ENCODE measurements at places on chromosomes 2 and 18. TPM values are rescaled to one million over a fixed set of nuclear protein-coding genes. Genes with fewer than 3 reads are reported as not detected.

DNA sequence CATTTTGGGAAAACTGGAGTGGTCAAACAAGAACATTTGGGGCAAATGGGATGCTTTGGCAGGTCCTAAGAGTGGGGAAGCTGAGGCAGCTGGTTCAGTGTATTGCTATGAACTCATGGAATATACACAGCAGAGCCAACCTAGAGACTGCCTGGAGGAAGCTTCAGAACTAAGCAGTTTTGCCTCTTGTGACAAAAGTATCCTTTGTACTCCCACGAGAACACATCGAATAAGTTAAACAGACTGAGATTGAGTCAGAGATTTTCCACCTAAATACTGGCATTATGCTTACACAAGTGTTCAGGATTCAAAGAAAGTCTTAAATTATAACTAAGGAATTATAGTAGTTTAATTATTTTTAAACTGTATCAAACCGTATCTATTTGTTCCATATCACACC is 5.2 kb upstream of the ARMC9 start:
- H3K4me1 ChIP-seq = peaks cover 4% of the 10 kb centered on the region
- DNase-seq = no peak
- no peak overlapping the region for H3K27ac ChIP-seq
- no peaks in the 10 kb centered on the region for H3K36me3 ChIP-seq
- no peak overlapping the region for H3K4me3 ChIP-seq

DNA sequence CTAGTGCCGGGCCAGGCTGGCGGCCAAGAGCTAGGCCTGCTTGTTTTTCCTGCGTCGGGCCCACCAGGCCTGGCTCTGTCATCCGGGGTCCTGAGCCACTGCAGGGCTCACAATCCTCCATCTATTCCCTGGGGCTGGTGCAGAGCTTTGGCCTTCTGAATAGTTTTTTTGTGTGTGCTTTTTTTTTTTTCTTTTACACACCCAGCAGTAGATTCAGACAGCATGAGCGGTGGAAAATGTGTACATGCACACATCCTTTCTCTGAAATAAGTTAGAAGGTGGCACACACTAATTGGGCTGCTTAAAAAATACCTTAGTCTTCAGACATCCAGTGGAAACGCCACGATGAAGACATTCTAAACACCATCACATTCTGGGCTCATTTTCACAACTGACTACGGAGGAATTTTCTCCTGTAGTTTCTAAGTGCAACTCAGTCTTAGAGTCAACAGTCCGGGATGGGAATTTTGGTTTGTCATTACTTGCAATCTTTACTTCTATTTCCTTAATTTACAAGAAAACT is 6.1 kb downstream of the ZFP36L2 start:
- no peak for DNase-seq
- peaks cover 62% of the 10 kb centered on the region for H3K4me1 ChIP-seq
- H3K27ac ChIP-seq = peak overlapping the region; percentile 94
- no peaks in the 10 kb centered on the region for H3K36me3 ChIP-seq
- H3K27me3 ChIP-seq = no peaks in the 10 kb centered on the region

GRCh38 chr2:127631541-127631996 is 14.4 kb upstream of the GPR17 start:
- H3K27me3 ChIP-seq = no peaks in the 10 kb centered on the region
- no peak overlapping the region for H3K4me3 ChIP-seq
- no peak overlapping the region for H3K27ac ChIP-seq
- no peaks in the 10 kb centered on the region for H3K36me3 ChIP-seq

The MAP3K19 gene
- not detected for total RNA-seq

- H3K27me3 ChIP-seq = no peaks in the 10 kb centered on the region
- H3K4me1 ChIP-seq = no peaks in the 10 kb centered on the region
- H3K36me3 ChIP-seq = no peaks in the 10 kb centered on the region
- H3K4me3 ChIP-seq = no peak overlapping the region
Observed at GRCh38 chr2:139963863-139964355, 1183.7 kb upstream of the NXPH2 start.

The SLC38A11 gene
- 0.38 TPM for total RNA-seq

The DNER gene
- not detected for total RNA-seq

- H3K4me1 ChIP-seq = no peaks in the 10 kb centered on the region
- H3K36me3 ChIP-seq = no peaks in the 10 kb centered on the region
- no peak overlapping the region for H3K4me3 ChIP-seq
Observed at GRCh38 chr18:25453556-25454269, 101.7 kb upstream of the ZNF521 start.

- no peak overlapping the region for H3K4me3 ChIP-seq
- DNase-seq = no peak
- peaks cover 2% of the 10 kb centered on the region for H3K4me1 ChIP-seq
- H3K27me3 ChIP-seq = peaks cover 72% of the 10 kb centered on the region
Observed at GRCh38 chr2:10075571-10076209, 4.5 kb downstream of the CYS1 start.

GRCh38 chr2:37324786-37325624 is at the start of gene PRKD3:
PRKD3 (minus strand) TSS chr2:37324833; CDS start chr2:37316524, 8,309 bp downstream.
- peaks cover 18% of the 10 kb centered on the region for H3K4me1 ChIP-seq
- H3K4me3 ChIP-seq = peak within 1 kb of the TSS; percentile 71
- no peak for DNase-seq
- H3K27me3 ChIP-seq = no peaks in the 10 kb centered on the region
- peak within 1 kb of the TSS; percentile 70 for H3K27ac ChIP-seq

DNA sequence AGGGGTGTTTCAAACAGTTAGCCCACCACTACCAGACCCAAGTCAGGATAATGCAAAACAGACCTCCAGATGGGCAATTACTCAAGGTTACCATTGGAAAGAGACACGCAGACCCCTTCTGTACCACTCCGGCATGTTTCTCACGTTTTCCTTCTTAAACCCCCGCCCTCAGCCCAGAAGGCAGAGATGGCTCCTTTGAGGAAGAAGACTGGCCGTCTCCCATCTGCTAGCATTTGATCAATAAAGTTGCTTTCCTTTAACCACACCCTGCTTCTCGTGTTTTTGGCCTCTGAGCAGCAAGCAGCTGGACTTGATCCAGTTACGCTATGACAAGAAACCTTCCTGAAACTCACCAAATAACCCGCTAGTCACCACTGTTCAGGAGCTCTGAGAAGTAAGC is 1012.4 kb upstream of the GYPC start:
- no peaks in the 10 kb centered on the region for H3K4me1 ChIP-seq
- DNase-seq = no peak
- no peaks in the 10 kb centered on the region for H3K27me3 ChIP-seq
- H3K27ac ChIP-seq = no peak overlapping the region
- H3K4me3 ChIP-seq = no peak overlapping the region
- H3K36me3 ChIP-seq = no peaks in the 10 kb centered on the region

DNA sequence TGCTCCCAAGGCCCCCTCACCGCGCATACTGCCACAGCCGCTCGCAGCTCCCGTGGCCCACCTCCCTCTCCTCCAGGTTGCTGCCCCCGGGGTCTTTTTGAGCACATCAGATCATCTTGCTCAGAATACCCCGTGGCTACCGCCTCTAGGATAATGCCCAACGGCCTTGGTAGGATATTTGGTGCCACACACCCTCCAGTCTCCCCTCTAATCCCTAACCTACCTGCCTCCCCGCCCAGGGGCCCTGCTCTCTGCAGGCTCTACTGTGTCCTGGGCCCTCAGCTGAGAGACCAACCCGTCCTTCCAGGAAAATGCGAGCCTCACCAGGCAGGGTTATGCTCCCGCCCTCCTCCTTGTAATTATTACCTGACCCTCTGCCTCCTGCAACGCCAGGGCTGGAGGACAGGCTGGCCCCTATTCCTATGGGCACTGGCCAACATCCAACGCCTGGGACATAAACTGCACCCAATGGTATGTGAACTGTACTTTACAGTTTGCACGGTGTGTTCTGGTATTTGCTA is 1.5 kb upstream of the MTCL1 start:
- H3K27me3 ChIP-seq = peaks cover 67% of the 10 kb centered on the region
- no peaks in the 10 kb centered on the region for H3K36me3 ChIP-seq
- DNase-seq = no peak
- no peak overlapping the region for H3K27ac ChIP-seq
- H3K4me1 ChIP-seq = peaks cover 9% of the 10 kb centered on the region
- no peak overlapping the region for H3K4me3 ChIP-seq

- no peak for DNase-seq
- no peak overlapping the region for H3K4me3 ChIP-seq
- H3K27me3 ChIP-seq = peaks cover 47% of the 10 kb centered on the region
- no peaks in the 10 kb centered on the region for H3K4me1 ChIP-seq
Observed at GRCh38 chr2:217953531-217953932, 49.3 kb downstream of the TNS1 start.

- DNase-seq = no peak
- H3K27ac ChIP-seq = peak overlapping the region; percentile 82
- peaks cover 9% of the 10 kb centered on the region for H3K4me1 ChIP-seq
- peaks cover 4% of the 10 kb centered on the region for H3K27me3 ChIP-seq
Observed at GRCh38 chr2:27085673-27086089, 891 bp upstream of the KHK start.

The CERKL gene
- total RNA-seq = not detected

DNA sequence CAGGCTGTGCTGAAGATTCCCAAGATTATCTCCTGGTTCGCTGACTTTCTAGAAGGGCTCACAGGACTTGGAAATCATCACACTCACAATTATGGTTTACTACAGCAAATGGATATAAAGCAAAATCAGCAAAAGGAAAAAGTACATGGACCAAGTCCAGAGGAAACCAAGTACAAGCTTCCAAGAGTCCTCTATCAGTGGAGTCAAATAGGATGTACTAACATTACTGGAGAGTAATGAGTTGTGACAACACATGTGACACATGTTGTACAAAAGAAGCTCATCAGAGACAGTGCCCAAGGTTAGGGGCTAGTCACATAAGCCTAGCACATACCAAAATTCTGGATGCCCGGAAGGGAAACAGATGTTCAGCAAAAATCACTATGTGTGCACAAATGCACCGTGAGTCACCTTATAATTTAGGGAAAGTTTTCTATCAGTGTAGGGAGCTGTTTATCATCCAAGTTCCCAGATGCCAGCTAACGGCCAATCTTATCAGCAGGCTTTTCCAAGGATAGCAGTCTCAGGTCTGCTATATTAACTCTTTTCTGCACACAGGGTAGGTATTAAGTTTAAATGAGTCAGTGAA is 9.5 kb downstream of the TMEM237 start:
- H3K36me3 ChIP-seq = peaks cover 6% of the 10 kb centered on the region
- no peak overlapping the region for H3K27ac ChIP-seq
- H3K4me1 ChIP-seq = no peaks in the 10 kb centered on the region
- H3K4me3 ChIP-seq = no peak overlapping the region
- H3K27me3 ChIP-seq = no peaks in the 10 kb centered on the region

GRCh38 chr18:8301427-8302172 is 307.6 kb upstream of the RAB12 start:
- H3K27ac ChIP-seq = no peak overlapping the region
- no peak for DNase-seq
- no peaks in the 10 kb centered on the region for H3K36me3 ChIP-seq
- no peaks in the 10 kb centered on the region for H3K27me3 ChIP-seq

DNA sequence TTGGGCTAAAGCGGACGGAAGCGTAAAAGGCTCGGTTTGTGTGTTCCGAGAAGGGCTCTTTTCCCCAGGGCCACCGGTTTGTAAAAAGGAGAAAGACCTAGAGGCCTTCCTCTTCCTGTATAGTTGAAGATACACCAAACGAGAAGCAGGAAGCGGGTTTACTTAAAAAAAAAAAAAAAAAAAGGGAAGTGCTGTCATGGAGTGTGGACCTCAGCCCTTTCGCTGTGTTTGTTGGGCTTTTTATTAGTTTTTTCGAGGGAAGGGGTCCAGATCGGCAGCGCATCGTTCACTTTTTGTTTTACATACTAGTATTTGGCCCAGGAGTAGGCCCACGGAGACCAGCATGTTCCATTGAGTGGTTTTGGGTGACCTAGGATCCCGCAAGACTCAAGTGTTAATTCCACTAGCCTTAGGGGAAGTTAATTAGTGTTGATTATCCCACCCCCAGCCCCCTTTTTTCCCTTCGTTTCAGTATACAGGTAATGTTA is 676 bp downstream of the ACTR2 start:
- peak overlapping the region; percentile 99 for H3K4me3 ChIP-seq
- peak overlapping the region; percentile 95 for H3K27ac ChIP-seq
- H3K27me3 ChIP-seq = no peaks in the 10 kb centered on the region
- no peaks in the 10 kb centered on the region for H3K36me3 ChIP-seq

The IL1R1 gene
- 0.43 TPM for total RNA-seq

The HOXD4 gene
- total RNA-seq = not detected

GRCh38 chr2:714005-714741 is 37.0 kb upstream of the TMEM18 start:
- DNase-seq = no peak
- H3K4me3 ChIP-seq = no peak overlapping the region
- H3K36me3 ChIP-seq = no peaks in the 10 kb centered on the region
- H3K27me3 ChIP-seq = peaks cover 18% of the 10 kb centered on the region
- no peak overlapping the region for H3K27ac ChIP-seq
- H3K4me1 ChIP-seq = no peaks in the 10 kb centered on the region

DNA sequence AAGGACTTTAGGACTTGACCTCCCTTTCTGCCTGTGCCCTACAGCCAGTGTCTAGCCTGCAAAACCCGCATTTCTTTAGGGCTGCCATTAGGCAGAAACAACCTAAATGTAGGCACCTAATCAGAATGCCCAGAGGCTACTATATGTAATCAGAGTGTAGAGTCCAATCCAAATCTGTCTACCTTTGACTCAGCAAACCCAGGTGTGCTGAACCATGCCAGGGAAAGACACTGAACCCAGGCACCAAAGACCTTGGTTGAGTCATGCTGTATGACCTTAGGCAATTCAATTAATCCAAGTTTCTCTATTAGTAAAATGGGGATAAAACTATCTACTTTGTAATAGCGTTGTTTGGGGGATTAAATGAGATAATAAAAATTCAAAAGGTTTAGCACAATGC is 20.7 kb downstream of the CAPN14 start:
- H3K4me3 ChIP-seq = no peak overlapping the region
- no peaks in the 10 kb centered on the region for H3K36me3 ChIP-seq
- no peak for DNase-seq
- H3K27ac ChIP-seq = no peak overlapping the region

- DNase-seq = no peak
- H3K4me1 ChIP-seq = no peaks in the 10 kb centered on the region
- H3K27me3 ChIP-seq = no peaks in the 10 kb centered on the region
- H3K27ac ChIP-seq = no peak overlapping the region
Observed at GRCh38 chr2:111221701-111222100, 101.0 kb downstream of the BCL2L11 start.

DNA sequence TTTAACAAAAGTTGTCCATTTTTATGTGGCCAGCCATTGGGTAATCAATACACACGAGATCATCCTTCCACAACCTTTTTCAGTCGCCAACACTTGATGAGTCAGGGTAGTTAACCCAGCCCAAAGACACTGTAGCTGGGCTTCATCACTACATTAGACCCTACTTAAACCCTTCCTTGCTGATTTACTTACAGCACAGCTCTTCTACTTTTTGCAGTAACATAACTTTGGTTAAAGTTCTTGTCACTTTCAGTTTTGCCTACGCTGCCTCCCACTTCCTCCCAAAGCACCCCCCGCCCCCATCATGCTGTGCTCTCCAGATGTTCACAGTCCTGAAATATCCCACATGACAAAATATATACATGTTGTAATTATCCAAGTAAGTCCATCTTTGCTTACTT is 103.6 kb downstream of the CDK15 start:
- peak overlapping the region; percentile 2 for H3K27ac ChIP-seq
- H3K27me3 ChIP-seq = no peaks in the 10 kb centered on the region
- DNase-seq = no peak
- H3K4me3 ChIP-seq = no peak overlapping the region

The ALPG gene
- total RNA-seq = not detected

GRCh38 chr2:211367293-211367692 is 810.9 kb downstream of the CPS1 start:
- no peaks in the 10 kb centered on the region for H3K27me3 ChIP-seq
- H3K27ac ChIP-seq = no peak overlapping the region
- no peaks in the 10 kb centered on the region for H3K4me1 ChIP-seq
- H3K36me3 ChIP-seq = no peaks in the 10 kb centered on the region

- no peak for DNase-seq
- H3K27ac ChIP-seq = no peak overlapping the region
- no peak overlapping the region for H3K4me3 ChIP-seq
- no peaks in the 10 kb centered on the region for H3K4me1 ChIP-seq
Observed at GRCh38 chr2:58497168-58497567, 256.0 kb upstream of the FANCL start.

The TRIM54 gene
- total RNA-seq = not detected
